ENCODE measurements at places on chromosomes 16 and 17. TPM values are rescaled to one million over a fixed set of nuclear protein-coding genes. Genes with fewer than 3 reads are reported as not detected.

- H3K27ac ChIP-seq = no peak overlapping the region
- no peak overlapping the region for H3K4me3 ChIP-seq
- no peaks in the 10 kb centered on the region for H3K27me3 ChIP-seq
- no peak for DNase-seq
- no peaks in the 10 kb centered on the region for H3K4me1 ChIP-seq
These were observed 5.8 kb upstream of the ABCA9 start for GRCh38 chr17:69066482-69066881.

GRCh38 chr16:28001184-28001583 lies 62.3 kb downstream of the GSG1L start:
- H3K4me3 ChIP-seq = no peak overlapping the region
- DNase-seq = no peak
- no peaks in the 10 kb centered on the region for H3K27me3 ChIP-seq
- H3K27ac ChIP-seq = no peak overlapping the region

RHBDL3 gene
- polyA plus RNA-seq = 0.39 TPM

GRCh38 chr16:3112058-3112880 lies at the start of gene ZNF205:
ZNF205 (plus strand) TSS chr16:3112586; CDS start chr16:3113431, 845 bp downstream.
- peak; percentile 92 for DNase-seq
- H3K36me3 ChIP-seq = no peaks in the 10 kb centered on the region
- peak within 1 kb of the TSS; percentile 61 for H3K27ac ChIP-seq
- no peaks in the 10 kb centered on the region for H3K27me3 ChIP-seq
- H3K4me1 ChIP-seq = peaks cover 24% of the 10 kb centered on the region

DNA sequence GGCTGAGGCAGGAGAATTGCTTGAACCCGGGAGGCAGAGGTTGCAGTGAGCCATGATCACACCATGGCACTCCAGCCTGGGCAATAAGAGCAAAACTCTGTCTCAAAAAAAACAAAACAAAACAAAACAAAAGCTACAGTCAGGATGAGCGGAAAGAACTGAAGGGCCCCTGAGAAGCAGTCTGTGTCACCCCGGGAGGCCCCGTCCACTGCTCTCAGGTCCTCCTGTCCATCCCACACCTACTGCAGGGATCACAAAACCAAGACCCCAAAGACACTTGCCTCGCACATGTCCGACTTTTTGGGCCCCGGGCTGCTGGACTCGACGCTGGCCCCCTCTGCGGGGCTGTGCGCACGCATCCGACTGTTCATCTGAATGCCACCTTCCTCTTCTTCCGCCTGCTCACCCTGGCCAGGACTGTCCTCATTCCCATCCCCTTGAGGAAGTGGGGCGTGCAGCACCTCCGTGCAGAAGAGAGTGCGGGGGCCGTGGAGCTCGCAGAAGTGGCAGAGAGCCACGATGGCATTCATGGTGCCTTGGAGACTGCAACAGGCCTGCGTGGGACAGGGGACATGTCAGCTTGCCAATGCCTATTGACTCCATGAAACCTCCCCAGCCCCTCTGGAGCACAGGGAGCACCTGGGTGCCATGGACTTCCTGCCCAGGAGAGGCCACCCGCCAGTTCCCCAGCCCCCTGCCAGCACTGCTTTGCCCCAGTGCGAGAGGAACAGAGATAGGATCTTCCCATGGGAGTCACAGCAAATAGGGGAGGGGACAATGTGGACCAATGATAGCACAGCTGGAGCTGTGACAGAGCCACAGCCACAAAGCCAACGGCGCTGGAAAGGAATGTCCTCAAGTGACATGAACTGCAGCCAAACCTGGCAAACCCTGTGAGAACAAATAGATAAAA lies 9.1 kb downstream of the FLCN start:
- no peak overlapping the region for H3K27ac ChIP-seq
- no peak for DNase-seq
- H3K27me3 ChIP-seq = no peaks in the 10 kb centered on the region
- peaks cover 36% of the 10 kb centered on the region for H3K36me3 ChIP-seq
- H3K4me3 ChIP-seq = no peak overlapping the region
- no peaks in the 10 kb centered on the region for H3K4me1 ChIP-seq

DNA sequence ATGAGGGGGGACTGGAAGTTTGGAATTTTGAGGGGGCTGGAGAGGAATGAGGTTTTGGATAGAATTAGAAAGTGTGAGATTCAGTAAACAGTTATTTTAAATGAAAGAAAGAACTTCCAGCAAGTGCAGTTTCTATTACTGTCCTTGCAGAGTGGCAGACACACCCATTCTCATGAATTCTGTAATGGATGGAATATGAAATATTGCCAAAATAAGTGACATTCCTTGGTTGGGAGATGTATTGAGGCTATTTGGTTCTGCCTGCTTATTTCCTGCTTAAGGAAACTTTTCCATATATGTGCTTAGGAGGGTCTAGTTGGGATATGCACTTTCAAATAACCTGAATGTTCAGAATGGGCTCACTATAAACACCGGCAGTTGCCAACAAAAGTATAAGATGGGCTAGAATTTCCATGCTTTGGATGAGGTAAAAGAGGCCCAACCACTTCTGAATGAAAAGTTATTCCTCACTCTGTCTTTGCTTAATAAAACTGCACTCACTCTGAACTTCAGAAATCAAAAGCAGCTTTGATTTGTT lies 434.4 kb downstream of the CA10 start:
- no peak overlapping the region for H3K27ac ChIP-seq
- H3K27me3 ChIP-seq = no peaks in the 10 kb centered on the region
- H3K4me3 ChIP-seq = no peak overlapping the region
- H3K36me3 ChIP-seq = no peaks in the 10 kb centered on the region
- peaks cover 3% of the 10 kb centered on the region for H3K4me1 ChIP-seq

- no peak overlapping the region for H3K27ac ChIP-seq
- no peaks in the 10 kb centered on the region for H3K27me3 ChIP-seq
- DNase-seq = peak; percentile 55
- H3K4me3 ChIP-seq = no peak overlapping the region
These were observed 4.2 kb downstream of the IRX3 start for GRCh38 chr16:54282202-54282927.

CMTM1 gene
- 3.1 TPM for polyA plus RNA-seq

GRCh38 chr16:12516621-12517309 lies 286.9 kb downstream of the CPPED1 start:
- no peaks in the 10 kb centered on the region for H3K27me3 ChIP-seq
- H3K27ac ChIP-seq = no peak overlapping the region
- no peaks in the 10 kb centered on the region for H3K36me3 ChIP-seq
- H3K4me1 ChIP-seq = peaks cover 6% of the 10 kb centered on the region
- DNase-seq = no peak

- peak within 1 kb of the TSS; percentile 94 for H3K27ac ChIP-seq
- peak; percentile 98 for DNase-seq
- H3K36me3 ChIP-seq = peaks cover 39% of the 10 kb centered on the region
- peak within 1 kb of the TSS; percentile 99 for H3K4me3 ChIP-seq
These were observed at the start of gene SGSM2 for GRCh38 chr17:2336852-2337543. SGSM2 (plus strand) TSS chr17:2337501; CDS start chr17:2337689, 188 bp downstream.

- H3K27ac ChIP-seq = no peak overlapping the region
- no peaks in the 10 kb centered on the region for H3K27me3 ChIP-seq
- no peak overlapping the region for H3K4me3 ChIP-seq
- no peak for DNase-seq
- H3K4me1 ChIP-seq = peaks cover 7% of the 10 kb centered on the region
These were observed 12.7 kb downstream of the SLC5A11 start for GRCh38 chr16:24858219-24859041.

GRCh38 chr17:30212750-30213149 lies 22.7 kb downstream of the SLC6A4 start:
- H3K4me3 ChIP-seq = no peak overlapping the region
- no peaks in the 10 kb centered on the region for H3K36me3 ChIP-seq
- no peak for DNase-seq

SERPINF2 gene
- 0.26 TPM for polyA plus RNA-seq

- H3K27ac ChIP-seq = no peak overlapping the region
- no peaks in the 10 kb centered on the region for H3K36me3 ChIP-seq
- H3K4me1 ChIP-seq = peaks cover 14% of the 10 kb centered on the region
- DNase-seq = no peak
- no peaks in the 10 kb centered on the region for H3K27me3 ChIP-seq
These were observed 22.3 kb upstream of the ADORA2B start for GRCh38 chr17:15922586-15922985.

DNA sequence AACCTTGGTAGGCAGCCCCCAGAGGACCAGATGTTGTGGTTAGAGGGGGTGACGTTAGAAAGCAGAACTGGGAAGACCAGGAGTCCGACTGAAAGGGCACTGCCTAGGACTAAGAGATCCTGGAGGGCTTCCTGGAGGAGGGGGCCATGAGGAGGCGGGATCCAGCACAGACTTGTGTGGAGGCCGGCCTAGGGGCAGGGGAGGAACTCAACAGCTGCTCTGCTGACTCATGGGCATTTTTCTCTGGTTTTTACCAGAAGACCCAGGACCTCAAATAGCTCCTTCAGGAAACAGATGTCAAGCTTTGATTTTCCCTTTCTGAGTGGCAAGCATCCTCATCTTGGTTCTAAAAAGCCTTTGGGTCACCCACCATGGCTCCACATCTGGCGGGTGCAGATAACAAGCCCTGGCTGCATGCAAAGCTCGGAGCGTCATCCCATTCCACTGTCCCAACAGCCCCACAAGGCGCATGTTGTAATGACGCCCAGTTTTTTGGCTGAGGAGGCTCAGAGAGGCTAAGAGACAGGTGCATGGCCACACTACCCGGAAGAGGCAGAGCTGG lies 29.0 kb downstream of the IL21R start:
- no peaks in the 10 kb centered on the region for H3K27me3 ChIP-seq
- no peaks in the 10 kb centered on the region for H3K4me1 ChIP-seq
- no peaks in the 10 kb centered on the region for H3K36me3 ChIP-seq
- no peak overlapping the region for H3K4me3 ChIP-seq
- no peak for DNase-seq
- no peak overlapping the region for H3K27ac ChIP-seq

RAMP2 gene
- polyA plus RNA-seq = 2.5 TPM

FBXO39 gene
- polyA plus RNA-seq = not detected

OTOA gene
- polyA plus RNA-seq = 0.02 TPM

GRCh38 chr16:85998868-85999729 lies 100.1 kb downstream of the IRF8 start:
- no peak overlapping the region for H3K27ac ChIP-seq
- no peaks in the 10 kb centered on the region for H3K4me1 ChIP-seq
- H3K4me3 ChIP-seq = no peak overlapping the region
- H3K27me3 ChIP-seq = peaks cover 95% of the 10 kb centered on the region
- no peak for DNase-seq
- H3K36me3 ChIP-seq = no peaks in the 10 kb centered on the region

DNA sequence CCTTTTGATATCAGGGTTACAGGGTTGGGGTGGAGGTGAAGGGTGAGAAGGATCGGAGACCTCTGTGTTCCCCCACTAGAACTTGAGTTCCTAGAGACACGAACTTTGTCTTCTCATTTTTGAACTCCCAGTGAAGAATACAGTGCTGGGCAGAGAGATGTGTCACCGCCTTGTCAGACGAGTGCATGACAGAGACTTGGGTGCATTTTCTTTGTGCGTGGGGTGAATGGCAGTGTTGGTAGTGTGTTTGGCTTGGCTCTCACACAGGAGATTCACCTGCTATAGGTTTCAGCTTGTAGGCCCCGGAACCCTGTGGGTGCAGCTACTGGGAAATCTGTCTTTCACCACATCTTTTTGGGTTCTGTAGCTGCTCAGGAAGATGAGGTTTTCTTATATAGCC lies 40.0 kb upstream of the CCR7 start:
- no peaks in the 10 kb centered on the region for H3K4me1 ChIP-seq
- H3K4me3 ChIP-seq = no peak overlapping the region
- no peaks in the 10 kb centered on the region for H3K36me3 ChIP-seq

- no peak overlapping the region for H3K4me3 ChIP-seq
- H3K27me3 ChIP-seq = no peaks in the 10 kb centered on the region
- peak; percentile 9 for DNase-seq
- peaks cover 64% of the 10 kb centered on the region for H3K36me3 ChIP-seq
- no peaks in the 10 kb centered on the region for H3K4me1 ChIP-seq
These were observed 10.8 kb downstream of the C16orf90 start for GRCh38 chr16:3484318-3485096.
